RKO (cell line): ENCODE measurements at places on chromosomes 2 and 18.
A peak's percentile ranks its signal among the peaks of the same experiment; 100 is the strongest.

GRCh38 chr2:154324601-154325000, 373.9 kb upstream of the KCNJ3 start:
- no peak for DNase-seq

- no peak for DNase-seq
Measured at GRCh38 chr2:184877909-184878308, 279.6 kb downstream of the ZNF804A start.

DNA sequence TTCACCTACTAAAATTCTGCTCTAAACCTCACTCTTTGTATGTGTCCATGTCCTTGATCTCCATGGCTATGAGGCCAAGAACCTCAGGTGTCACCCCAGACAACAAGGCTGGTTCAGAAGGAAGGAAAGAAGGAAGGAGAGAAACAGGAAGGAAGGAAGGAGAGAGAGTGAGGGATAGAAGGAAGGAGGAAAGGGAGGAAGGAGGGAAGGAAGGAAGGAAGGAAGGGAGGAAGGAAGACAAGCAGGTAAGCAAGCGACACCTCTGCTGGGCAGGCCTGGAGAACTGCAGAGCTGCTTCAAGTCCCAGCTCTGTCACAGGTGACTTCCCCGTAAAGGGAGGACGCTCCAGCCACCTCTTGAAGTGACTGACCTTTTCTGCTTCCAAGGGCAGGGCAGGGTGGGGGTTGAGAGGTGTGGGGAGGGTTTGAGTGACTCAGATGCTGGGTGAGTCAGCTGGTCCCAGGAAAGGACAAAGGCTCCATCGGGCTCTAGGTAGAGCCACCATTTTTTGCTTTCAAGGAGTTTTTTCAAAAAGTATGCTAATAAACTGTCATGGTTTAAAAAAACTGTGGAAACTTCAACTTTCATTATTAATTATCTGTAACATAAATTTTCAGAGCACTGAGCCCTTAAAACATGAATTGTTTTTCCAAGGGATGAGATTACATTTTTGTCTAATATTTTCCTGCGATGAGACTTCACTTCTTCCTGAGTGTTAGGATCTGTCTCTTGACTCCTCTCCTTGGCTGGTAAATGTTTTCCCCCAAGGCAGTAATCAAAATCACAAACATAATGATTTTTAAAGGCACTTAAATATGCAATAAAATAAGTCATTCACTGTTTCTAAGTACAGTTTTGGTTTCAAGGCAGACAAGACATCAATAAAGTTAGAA, 90.1 kb upstream of the L3MBTL4 start:
- no peak for DNase-seq

DNA sequence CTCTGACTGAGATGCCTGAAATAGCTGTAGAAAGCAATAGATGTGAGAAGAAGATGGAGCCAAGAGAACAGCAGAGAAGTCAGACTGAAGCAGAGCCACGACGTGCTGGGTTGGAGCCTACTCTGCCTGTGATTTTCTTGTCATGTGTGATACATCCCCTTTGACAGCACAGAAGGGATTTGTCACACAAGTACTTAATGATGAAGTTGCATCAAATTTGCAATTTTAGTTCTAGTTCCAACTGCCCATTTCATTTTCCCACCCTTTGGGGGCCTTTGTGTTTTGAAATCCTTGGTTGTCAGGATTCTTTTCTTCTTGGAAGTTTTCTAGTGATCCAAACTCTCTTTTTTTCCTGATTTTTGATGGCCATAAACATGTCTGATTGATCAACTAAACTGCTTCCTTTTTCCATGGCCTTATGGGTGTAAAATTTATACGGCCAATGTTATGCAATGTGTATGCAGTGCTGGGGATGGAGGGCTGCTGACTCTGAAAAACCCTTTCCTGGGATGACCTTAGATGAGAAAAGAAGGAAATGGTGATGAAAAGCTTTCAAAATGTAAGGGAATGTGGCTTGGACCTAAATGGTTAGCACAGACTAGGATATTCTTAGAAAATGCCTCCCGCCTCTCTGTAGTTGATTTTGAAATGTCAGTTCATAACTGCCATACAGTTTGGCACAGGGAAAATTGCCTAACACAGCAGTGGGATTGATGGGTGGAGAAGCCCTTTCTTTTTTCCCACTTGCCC, 9.6 kb upstream of the B3GNT2 start:
- DNase-seq: no peak

DNA sequence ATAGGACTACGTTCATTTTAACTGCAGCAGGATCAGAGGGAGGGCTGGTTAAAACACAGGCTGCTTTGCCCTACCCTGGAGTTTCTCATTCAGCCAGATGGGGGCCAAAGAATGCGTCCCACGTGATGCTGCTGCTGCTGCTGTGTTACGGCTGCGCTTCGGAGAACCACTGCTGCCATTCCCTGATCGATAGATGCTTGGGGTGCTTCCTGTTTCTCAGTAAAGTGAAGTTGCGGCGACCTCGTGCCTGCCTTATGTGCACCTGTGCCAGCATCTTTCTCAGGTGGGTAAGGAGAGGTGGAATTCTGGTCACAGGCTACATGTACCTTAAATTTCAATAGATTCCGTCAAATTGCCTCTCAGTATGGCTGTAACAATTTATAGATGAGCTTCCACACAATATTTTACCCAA, 24.7 kb upstream of the TOGARAM2 start:
- DNase-seq: peak; percentile 20

- DNase-seq: no peak
Measured at GRCh38 chr2:75153221-75153620, 46.1 kb downstream of the TACR1 start.
